ENCODE measurements at places on chromosomes 4 and X.

DNA sequence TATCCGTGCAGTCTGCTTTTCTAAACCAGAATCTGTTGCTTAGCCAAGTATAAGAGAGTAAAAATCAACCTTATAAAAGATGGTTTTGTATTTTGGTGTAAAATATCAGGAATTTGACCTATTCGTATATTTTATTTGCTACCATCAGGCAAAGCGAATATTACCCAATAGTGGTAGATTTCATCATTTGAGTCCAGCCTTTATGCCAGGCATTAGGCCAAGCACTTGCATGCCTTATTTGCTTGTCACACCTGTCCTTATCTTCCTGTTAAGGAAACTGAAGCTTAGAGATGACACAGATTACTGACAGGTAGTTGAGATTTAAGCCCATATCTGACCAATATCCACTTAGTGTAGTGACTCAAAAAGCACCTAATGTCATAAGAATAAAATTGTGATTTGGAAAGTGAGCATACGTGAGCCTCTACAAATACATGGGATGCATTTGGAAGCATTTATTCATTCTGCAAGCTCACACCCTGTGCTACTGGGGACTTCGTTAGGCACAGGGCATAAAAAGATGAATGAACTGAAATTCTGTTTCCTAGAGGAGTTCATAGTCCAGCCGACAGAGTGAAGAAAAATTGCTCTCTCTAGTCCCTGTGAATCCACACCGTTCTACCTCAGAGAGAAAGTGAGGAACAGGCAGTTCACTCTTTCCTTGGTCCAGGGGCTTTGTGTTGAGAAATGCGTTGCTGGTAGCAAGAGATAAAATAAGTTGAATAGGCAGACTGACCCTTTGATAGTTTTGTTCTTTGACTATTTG, 2.3 kb upstream of the RNF212 start:
- no peak for DNase-seq

DNA sequence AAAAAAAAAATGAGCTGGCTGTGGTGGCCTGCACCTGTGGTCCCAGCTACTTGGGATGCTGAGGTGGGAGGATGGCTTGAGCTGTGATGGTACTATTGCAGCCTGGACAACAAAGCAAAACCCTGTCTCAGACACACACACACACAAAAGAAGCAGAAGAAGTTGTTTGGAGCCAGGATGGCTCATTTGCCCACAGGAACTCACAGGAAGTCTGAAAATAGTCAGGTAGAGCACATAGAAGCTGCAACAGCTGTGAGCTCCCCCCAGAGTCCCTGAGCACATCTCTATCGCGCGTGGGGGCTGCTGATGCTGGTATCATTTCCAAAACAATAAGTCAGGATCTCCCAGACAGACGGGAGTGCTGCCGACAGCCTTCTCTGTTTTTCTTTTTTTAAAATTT, 13.4 kb upstream of the DHRSX start:
- DNase-seq = no peak

DNA sequence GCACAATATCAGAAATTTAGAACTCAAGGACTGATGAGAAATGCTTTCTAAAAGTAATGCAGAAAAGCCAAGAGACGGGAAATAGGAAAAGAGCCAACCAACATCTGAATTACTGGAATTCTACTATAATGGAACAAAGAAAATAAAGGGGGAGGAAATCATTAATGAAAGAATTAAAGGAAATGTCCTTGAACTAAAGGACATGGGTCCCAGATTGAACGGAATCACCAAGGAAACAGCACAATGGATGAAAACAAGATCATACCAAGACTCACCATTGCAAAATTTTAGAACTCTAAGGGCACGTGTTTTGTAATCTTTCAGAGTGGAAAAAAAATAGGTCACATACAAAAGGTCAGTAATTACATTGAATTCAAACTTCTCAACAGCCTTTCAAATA, 35.9 kb downstream of the HPGDS start:
- DNase-seq = no peak

GRCh38 chrX:30488092-30488491, 89.5 kb downstream of the TASL start:
- DNase-seq = peak; percentile 46

DNA sequence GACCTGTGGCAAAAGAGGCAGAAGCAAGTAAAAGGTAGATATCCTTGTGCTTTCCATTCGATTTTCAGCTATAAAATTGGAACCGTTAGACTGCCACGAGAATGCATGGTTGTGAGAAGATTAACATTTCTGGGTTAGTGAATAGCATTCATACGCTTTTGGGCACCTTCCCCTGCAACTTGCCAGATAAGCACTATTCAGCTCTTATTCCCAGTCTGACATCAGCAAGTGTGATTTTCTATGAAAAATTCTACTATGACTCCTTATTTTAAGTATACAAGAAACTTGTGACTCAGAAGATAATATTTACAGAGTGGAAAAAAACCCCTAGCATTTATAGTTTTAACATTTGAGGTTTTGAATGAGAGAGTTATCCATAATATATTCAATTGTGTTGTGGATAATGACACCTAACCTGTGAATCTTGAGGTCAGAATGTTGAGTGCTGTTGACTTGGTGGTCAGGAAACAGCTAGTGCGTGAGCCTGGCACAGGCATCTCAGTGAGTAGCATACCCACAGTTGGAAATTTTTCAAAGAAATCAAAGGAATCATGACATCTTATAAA, 3.9 kb downstream of the FGB start:
- DNase-seq = no peak

DNA sequence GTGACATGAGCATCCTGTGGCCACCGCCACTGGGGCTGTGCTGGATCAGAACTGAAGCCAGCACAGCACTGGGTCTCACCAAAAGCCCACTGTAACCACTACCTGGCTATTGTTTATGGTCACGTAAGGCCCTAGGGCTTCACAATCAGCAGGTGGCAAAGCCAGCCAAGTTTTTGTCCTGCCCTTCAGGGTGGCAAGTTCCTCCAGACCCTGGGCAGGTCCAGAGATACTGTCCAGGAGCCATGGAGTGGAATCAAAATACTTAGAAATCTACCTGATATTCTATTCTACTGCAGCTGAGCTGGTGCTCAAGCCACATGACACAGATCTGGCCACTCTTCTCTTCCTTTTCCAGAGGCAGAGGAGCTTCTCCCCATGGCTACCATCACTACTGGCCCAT, 121.2 kb upstream of the CXXC4 start:
- DNase-seq = no peak

DNA sequence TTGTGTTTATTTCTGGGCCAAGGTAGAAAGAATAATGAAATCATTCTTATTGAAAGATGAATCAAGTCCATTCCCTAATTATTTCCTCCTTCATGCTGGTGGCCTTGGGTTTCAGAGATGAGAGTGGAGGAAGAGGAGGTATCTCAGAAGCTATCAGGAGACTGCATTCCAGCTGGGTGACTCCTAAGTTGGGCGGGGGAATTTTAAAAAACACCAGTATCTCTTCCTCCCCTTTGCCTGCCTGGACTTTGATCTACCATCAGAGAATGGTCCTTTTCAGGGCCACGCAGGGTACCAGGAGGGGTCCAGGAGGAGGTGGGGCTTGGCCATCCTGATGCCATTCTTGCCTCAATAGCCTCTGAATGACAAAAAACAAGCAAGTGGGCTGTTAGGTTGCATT, 104.4 kb downstream of the ASMT start:
- DNase-seq = no peak

All from NCI-H146 (cell line).